ENCODE measurements at places on chromosomes 16 and 17. TPM values are rescaled to one million over a fixed set of nuclear protein-coding genes. Genes with fewer than 3 reads are reported as not detected.

The DHODH gene
- total RNA-seq = 15.3 TPM

The TBC1D3E gene
- total RNA-seq = not detected

The NLE1 gene
- 69.0 TPM for total RNA-seq

The FBXL16 gene
- total RNA-seq = 6.0 TPM

The KRT25 gene
- total RNA-seq = not detected

The C16orf46 gene
- 1.0 TPM for total RNA-seq

The GUCY2D gene
- not detected for total RNA-seq

The CCL1 gene
- total RNA-seq = not detected

The BRIP1 gene
- total RNA-seq = 11.7 TPM

The TRPV3 gene
- 0.11 TPM for total RNA-seq

The KRTAP3-2 gene
- not detected for total RNA-seq

The C1QL1 gene
- total RNA-seq = not detected

- no peak for DNase-seq
These were observed 5.4 kb downstream of the SLC47A1 start for GRCh38 chr17:19539040-19539399.

DNA sequence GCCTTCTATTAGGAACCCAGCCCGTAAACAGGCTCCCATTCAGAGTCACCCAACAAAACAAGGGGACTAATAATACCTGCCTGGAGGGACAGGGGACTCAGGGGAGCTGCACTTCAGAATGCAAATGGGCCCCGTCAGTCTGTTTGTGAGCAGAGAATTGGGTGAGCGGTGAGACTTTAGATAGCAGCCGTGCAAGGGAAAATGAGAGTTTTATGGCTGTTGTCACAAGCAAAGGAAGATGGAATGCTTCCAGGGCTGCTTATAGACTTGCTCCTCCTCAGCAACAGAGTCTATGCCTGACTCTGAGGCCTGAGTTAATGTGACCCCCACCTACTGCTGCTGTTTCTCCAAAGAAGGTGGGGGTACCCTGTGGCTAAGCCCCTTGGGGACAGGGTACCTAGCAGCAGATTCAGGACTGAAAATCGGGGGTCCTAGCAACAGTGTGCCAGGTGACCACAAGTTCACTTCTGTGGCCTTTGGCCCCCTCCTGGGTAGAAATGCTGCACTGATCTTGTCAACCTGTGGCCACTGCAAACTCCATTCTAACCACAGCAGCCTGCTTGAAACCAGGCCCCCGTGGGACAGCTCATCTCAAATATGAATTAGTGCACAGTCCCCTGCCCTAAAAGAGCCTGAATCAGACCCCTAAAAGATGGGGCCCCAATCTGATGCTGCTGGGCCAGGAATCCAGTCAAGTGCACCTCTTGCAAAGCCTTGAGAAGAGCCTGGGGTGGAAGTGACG lies 126.4 kb downstream of the C16orf78 start:
- DNase-seq = no peak

DNA sequence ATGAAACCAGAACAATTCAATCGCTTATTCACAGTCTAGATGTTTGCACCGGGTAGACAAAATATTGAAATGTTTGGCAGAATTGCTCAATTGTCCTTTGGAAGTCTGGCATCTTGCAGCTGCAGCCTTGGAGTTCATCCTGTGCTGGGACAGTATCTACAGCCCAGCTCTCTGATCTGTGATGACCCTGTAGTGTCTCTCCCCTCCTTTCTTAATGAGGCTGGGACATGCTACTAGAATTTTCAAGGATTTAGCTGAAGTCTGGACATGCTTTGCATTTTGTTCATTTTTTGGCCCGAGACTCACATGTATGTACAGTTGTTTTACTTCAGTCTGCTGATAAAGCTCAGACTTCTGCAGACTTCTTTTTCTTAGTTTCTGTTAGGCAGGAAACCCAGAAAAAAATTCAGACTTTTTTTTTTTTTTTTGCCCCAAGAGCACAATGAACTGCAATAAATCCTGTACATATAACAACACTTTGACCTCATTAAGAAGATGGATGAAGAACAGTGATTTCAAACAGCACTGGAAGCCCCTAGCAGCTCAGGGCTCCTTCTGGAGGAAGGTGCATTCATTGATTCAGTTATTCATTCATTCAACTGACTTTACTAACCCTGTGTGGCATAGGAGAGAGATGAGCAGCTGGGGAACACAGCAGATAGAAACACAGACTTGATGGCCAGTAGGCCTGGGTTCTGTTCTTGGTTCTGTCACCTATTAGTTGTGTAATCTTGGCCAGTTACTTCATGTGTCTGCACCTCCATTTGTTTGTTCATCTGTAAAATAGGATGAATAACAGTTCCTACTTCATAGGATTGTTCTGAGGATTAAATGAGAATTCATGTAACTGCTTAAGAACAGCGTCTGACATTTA lies 210.0 kb downstream of the MAP2K4 start:
- DNase-seq = no peak

DNA sequence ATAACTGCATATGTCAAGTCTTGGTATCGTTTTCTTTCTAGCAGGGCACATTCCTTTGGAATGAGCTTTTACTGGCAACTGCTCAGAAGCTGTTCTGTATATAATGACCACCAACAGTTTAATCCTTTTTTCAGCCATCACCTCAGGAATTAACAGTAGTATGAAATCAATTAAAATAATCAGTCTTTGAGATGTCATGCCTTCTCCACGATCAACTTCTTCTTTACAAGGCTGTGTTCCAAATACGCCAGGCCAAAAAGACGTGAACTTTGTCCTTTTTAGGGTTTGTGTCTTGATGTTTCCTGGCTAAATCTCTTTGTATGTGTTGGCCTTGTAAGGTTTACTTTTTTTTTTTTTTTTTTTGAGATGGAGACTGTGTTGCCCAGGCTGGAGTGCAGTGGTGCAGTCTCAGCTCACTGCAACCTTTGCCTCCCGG lies 54.9 kb downstream of the ABCC1 start:
- no peak for DNase-seq

- DNase-seq = no peak
These were observed 131.4 kb downstream of the WWOX start for GRCh38 chr16:78230832-78231231.

DNA sequence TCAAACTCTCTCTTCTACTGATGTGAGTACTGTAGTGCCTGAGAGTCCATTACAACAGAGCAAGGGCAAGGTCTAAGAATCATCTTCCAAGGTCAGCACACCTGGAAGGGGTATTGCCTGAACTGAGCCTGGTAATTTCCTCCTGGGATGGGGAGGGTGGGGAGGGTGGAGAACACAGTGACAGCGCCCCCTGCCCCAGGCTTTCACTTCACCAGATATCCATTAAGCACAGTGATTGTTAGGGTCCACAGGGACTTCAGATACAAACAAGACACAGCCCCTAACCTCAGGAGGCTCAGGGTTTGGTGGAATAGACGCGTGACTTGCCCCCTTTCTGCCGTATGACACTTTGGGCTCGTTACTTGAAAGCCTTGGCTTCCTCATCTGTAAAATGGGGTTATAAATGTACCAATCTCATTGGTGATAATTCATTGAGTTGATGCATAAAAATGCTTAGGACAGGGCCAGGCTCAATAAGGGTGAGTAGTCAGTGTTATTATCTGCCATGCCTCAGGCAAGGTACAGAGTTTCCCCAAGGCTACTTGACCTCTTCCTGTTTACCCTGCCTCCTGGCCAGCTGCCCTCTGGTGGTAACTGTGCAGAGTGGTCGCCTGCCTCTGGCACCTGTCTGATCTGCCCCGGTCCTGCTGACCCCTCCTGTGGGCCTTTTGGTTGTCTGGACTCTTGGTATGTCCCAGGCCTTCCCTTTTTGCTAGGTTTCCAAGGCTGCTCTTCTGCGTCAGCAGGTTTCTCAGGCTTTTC lies 13.1 kb upstream of the BRD7 start:
- DNase-seq = no peak

- DNase-seq = no peak
These were observed 760 bp downstream of the SLFN12L start for GRCh38 chr17:35536664-35537171.

GRCh38 chr17:63492940-63493339 lies 16.1 kb downstream of the ACE start:
- DNase-seq = no peak

DNA sequence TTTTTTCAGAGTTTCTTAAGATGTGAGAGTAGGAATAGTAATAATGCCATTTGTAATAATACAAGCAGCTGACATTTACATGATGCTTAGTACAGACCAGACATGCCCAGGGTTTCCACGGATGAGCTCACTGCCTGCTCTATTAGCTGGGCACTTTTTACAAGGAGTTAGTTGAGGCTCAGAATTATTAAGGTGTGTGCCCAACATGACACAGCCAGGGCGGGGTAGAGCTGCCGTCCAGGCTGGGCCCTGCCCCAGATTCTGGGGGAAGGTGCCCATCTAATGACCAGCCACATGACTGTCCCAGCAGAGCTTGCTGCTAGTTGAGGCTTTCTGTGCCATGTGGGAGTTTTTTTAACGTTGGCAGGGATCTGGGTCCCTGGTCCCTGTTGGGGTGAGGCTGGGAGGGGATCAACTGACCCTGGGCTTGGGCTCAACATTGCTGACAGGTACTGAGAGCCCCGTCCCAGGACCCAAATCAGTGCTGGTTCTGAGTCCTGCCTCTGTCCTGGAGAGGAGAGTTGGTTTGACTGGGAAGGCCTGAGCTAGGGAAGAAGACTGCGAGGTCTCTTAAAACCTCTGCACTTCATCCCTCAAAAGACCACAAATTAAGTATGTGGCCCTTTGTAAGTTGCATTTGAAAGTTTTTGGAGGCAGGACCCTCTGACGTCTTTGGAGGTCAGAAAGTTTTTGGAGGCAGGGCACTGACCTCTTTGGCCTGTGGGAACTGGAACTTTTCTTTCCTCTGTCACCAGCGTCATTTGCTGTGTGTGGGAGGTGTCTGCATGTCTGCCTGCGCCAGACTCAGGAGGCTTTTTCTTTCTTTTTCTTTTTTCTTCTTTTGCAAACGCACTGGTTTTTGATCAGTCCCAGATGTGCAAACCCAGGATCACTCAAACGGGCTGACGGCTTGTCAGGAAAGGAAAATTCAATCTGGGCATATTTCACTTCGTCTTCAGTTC lies 2.2 kb downstream of the CRISPLD2 start:
- no peak for DNase-seq

- no peak for DNase-seq
These were observed at the start of gene AATK for GRCh38 chr17:81166033-81166492. Gene AATK (minus strand): TSS chr17:81166221. CDS start chr17:81165992, 229 bp downstream.

DNA sequence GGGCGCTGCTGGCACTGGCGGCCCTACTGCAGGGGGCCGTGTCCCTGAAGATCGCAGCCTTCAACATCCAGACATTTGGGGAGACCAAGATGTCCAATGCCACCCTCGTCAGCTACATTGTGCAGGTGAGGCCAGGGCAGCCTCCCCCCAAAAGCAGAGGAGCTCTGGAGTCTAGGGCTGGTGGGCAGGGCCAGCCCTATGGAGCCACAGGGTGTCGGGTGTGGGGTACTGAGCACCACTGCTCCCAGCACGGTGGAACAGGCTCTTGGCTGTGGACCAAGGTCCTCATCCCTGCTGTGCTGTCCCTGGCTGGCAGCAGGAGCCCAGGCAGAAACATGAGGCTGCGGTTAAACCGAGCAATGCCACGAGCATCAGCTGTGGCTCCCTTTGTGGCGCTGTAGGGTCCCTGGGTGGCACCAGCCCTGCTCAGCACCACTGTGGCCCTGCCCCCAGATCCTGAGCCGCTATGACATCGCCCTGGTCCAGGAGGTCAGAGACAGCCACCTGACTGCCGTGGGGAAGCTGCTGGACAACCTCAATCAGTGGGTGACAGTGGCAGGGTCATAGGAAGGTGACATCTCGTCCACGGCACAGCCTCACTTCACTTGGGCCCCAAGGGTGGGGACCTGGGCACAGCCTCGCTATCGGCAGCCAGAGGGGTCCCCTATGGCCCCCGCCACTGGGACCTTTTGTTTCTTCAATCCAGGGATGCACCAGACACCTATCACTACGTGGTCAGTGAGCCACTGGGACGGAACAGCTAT lies 1.1 kb downstream of the DNASE1 start:
- DNase-seq = no peak

DNA sequence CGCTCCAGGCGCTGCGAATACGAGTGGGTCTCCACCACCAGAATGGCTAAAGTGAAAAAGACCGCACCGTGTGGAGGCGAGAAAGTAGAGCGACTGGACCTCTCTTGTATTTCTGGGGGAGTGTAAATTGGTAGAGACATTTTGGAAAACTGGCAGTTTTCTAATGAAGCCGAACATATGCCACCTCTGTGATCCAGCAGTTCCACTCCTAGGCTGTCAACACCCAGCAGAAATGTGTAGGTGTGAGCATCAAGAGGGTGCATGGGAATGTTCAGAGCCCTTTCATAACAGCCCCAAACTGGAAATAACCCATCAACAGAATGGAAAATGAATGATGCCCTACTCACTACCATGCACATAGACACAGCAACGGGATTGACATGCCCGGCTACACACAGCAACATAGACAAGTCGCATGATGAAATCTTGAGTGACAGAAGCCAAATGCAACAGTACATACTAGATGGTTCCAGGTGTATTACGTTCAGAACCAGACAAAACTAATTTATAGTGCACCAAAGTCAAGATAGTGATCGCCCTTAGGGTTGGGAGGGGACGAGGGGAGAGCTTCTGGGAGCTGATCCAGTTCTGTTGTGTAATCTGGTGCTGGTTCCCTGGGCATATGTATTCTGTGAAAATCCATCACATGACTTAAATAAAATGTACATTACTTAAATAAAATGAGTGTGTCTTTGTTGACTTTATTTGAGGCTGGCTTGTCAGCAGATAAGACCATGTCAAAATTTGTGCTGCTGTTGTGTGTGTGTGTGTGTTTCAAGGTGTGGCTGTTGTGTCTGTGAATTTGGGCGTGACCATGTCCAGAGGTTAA lies 877 bp upstream of the BCL7C start:
- no peak for DNase-seq

- DNase-seq = no peak
These were observed 84.9 kb downstream of the RTN4RL1 start for GRCh38 chr17:1939981-1940809.

DNA sequence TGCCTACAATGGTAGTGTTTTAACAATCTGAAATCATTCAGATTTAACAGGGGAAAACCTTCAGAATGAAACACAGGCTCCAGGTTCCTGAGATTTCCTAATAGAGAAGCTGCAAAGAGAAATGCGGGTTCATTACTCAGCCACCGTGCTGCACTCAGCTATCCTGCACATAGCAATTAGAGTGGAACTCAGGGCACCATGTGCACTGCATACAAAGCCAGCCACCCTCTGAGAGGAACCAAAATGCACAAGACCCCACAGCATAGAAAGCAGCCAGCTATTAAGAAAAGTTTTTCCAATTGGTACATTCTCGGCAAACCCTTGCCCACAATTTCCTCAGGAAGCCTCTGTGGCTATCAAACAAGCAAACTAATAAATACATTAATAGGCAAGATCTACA lies 37.4 kb downstream of the TOM1L2 start:
- no peak for DNase-seq

GRCh38 chr17:32285306-32285705 lies 19.7 kb downstream of the RHBDL3 start:
- DNase-seq = no peak

DNA sequence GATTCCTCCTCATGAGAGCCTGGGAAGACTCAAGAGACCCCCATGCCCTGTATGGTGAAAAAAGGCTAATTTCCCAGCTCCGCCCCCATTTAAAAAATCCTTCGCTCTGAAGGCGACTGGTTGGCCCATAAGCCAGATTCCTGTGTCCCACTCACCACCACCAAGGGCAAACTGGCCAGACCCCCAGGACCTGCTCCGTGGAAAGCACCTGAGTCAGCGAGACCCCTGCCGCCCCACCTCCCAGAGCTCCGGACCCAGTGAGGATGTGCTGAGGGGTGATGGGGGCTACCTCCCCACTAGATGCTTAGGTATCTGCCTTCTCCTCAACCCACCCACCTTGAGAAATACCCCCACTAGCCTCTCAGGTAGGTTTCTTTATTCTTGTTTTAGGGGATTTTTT lies 42.2 kb downstream of the RBFOX3 start:
- DNase-seq = no peak

- no peak for DNase-seq
These were observed 1.6 kb upstream of the MRC2 start for GRCh38 chr17:62625870-62626200.
